ENCODE measurements at places on chromosomes 2 and 18.

- DNase-seq: no peak
Measured at GRCh38 chr2:56230156-56230555, 46.4 kb downstream of the CCDC85A start.

DNA sequence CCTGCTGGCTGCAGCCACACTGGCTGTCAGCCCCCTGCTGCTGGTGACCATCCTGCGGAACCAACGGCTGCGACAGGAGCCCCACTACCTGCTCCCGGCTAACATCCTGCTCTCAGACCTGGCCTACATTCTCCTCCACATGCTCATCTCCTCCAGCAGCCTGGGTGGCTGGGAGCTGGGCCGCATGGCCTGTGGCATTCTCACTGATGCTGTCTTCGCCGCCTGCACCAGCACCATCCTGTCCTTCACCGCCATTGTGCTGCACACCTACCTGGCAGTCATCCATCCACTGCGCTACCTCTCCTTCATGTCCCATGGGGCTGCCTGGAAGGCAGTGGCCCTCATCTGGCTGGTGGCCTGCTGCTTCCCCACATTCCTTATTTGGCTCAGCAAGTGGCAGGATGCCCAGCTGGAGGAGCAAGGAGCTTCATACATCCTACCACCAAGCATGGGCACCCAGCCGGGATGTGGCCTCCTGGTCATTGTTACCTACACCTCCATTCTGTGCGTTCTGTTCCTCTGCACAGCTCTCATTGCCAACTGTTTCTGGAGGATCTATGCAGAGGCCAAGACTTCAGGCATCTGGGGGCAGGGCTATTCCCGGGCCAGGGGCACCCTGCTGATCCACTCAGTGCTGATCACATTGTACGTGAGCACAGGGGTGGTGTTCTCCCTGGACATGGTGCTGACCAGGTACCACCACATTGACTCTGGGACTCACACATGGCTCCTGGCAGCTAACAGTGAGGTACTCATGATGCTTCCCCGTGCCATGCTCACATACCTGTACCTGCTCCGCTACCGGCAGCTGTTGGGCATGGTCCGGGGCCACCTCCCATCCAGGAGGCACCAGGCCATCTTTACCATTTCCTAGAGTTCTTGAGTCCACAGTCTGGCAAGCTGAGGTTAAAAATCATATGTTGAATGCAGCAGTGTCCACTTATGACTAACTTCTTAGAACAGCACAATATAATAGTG, 741 bp downstream of the GPR148 start:
- peak; percentile 86 for DNase-seq

DNA sequence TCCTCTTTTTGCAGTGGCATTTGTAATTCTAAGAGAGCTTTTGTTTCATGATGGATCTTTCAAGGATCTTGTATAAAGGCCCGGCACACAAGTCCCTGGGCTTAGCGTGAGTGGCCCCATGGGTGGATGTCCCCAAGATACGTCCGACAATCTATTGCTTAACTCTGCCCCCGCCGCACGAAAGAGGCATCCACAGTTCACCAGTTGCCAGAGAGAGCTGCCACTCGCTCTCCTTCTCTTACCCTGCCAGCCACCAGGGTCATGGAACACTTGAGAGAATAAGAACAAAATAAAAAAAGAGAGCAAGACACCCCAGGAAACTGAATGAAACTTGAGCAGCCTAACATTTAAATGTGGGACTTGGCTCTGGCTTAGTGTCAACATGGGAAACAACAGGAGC, 92.3 kb downstream of the CTAGE1 start:
- DNase-seq: no peak

- DNase-seq: no peak
Measured at GRCh38 chr18:24958001-24958400, 394.0 kb downstream of the ZNF521 start.

GRCh38 chr2:16014041-16014787, 73.9 kb downstream of the MYCN start:
- DNase-seq: no peak

- DNase-seq: no peak
Measured at GRCh38 chr2:173436088-173436487, 81.4 kb downstream of the CDCA7 start.

GRCh38 chr2:150470435-150470834, 17.0 kb downstream of the RND3 start:
- DNase-seq: no peak

DNA sequence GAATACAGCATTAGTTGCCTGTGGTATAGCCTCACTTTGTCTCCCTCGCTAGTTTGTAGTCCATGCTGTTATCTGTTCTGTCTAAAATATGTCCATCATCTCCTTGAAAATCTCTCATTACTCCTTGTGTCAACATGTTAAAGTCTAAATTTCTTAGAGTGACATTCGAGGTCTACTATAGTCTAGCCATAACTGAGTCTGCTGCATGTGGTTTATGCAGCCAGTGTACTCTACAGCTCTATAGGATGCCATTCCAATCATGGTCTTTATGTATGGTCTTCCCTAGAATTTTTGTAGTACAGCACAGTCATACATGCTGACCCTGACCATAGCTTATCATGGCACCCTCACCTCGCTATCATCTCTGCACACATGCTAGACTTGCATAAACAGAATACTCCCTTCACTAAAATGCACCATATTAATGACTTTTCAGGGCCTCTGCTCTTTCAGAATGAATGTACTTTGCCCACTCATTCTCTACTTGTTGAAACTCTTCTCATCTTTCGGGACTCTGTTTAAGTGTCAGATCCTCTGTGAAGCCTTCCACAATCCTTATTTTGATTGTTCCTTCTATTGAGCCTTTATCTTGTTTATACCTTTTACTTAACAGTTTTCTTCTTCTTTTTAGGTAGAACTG, 12.8 kb downstream of the TANK start:
- DNase-seq: no peak

DNA sequence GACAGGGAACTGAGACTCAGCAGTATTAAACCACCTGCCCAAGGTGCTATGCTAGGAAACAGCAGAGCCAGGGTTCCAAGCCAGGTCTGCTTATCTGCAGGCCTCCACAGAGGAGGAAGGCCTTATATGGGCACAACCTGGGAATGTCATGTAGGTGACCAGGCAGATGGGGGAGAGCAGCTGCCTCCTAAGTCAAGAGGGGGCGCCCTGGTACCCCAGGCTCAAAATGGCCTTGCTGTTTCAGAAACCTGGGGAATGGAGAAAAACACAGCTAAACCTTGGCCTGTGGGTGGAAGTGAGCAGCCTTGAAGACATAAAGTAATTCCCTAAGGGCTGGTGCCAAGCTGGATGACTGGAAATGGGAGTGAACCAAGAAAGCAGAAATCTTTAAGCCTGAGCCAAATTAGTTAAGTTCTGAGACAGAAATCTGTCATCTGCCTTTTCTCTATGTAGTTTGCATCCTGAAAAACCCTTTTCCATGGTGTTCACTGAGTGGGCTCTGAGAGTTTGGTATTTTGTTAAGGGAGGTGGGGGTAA, 79.1 kb downstream of the MAPK4 start:
- peak; percentile 72 for DNase-seq

GRCh38 chr18:54278615-54279014, 9.3 kb downstream of the POLI start:
- DNase-seq: no peak

DNA sequence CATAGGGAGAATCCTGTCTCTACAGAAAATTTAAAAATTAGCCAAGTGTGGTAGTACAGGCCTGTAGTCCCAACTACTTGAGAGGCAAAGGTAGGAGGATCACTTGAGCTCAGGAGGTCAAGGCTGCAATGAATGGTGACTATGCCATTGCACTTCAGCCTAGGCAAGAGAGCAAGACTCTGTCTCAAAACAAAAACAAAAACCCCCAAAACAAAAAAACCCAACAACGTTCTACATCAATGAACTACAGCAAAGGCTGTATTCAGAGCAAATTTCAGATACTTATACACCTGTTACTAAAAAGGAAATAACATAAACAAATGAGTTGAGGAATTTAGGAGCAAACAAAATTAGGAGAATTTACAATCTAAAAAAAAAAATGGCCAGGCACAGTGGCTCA, 22.6 kb downstream of the YES1 start:
- no peak for DNase-seq

DNA sequence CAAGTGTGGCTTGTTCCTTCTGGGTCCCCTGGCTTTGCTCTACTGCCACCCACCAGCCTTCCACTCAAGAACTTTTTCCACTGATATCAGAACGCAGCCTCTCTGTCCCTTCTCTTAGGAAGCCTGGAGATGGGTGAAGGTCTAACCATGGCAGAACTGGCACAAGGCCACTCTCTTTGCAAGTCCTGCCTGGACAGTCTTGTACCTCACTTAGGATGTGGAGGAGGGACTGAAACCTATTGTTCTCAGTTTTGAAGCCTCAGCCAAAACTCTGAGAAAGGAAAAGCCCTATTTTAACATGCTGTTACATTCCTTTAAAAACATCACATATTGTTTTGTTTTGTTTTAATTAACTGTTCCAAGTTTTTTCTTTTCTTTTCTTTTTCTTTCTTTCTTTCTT, 58.9 kb upstream of the NCOA1 start:
- DNase-seq: no peak

GRCh38 chr2:84443477-84443876, 15.6 kb downstream of the SUCLG1 start:
- no peak for DNase-seq

GRCh38 chr2:226174390-226174789, 625.2 kb downstream of the IRS1 start:
- no peak for DNase-seq

DNA sequence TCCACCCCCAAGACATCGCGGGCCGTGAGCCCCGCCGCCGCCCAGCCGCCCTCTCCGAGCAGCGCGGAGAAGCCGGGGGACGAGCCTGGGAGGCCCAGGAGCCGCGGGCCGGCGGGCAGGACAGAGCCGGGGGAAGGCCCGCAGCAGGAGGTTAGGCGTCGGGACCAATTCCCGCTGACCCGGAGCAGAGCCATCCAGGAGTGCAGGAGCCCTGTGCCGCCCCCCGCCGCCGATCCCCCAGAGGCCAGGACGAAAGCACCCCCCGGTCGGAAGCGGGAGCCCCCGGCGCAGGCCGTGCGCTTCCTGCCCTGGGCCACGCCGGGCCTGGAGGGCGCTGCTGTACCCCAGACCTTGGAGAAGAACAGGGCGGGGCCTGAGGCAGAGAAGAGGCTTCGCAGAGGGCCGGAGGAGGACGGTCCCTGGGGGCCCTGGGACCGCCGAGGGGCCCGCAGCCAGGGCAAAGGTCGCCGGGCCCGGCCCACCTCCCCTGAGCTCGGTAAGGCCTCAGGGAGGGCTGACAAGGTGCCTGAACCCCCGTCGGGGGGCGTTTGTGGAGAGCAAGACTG, 14.2 kb downstream of the SPEG start:
- no peak for DNase-seq

DNA sequence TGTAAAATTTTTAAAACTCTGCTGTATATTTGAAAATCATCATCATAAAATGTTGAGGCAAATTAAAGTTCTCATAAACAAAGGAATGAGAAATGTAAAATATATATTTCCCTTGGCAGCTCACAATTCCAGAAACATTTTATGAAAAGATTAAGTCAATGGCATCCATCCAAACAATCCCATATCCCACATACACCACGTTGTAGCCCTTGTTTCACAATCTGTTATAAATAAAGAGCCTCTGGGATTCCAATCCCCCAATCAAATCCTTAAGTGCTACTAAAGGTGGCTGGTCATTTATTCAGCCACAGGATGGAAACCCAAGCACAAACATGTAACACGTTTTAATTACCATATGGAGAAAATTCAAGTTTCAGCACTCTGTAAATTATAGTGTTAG, 51.7 kb downstream of the GFPT1 start:
- DNase-seq: no peak

DNA sequence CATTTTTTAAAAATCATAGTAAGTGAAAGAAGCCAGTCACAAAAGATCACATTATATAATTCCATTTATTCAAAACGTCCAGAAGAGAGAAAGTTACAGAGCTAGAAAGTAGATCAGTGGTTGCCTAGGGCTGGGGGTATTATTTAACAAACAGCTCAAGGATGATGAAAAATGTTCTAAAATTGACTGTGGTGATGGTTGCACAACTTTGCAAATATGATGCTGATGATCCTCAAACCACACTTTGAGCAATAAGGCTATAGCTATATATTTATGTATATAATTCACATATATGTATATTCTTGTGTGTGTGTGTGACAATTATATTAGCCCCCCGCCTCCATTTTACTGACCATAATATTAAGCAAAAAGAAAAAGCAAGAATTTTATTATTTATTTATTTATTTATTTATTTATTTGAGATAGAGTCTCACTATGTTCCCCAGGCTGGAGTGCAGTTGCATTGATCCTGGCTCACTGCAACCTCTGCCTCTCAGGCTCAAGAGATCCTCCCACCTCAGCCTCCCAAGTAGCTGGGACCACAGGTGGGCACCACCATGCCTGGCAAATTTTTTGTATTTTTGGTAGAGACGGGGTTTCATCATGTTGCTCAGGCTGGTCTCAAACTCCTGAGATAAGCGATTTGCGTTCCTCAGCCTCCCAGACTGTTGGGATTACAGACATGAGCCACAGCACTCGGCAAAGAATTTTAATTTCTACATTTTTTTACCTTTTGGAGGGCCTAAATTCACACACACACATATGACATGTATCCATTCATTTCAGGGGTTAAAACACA, 1.9 kb downstream of the WDR12 start:
- no peak for DNase-seq

- DNase-seq: no peak
Measured at GRCh38 chr2:15950088-15950952, 10.0 kb downstream of the MYCN start.

DNA sequence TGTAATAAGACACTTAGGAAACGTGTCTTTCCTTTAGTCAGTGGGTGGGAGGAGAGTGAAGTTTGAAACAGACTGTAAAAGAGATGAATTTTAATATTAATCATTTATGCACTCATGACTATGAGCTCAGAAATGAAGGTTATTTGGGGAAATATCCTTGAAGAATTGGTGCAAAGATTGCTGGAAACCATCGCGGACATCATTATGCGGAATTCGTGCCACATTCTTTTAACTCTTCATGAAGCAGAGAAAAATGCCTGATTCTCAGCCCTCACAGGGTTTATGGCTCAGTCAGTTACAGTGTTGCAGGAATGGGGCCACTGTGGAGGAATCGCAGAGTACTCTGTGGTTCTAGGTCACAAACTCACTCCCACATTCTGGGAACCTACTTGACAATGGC, 109.7 kb downstream of the RGPD3 start:
- DNase-seq: no peak

DNA sequence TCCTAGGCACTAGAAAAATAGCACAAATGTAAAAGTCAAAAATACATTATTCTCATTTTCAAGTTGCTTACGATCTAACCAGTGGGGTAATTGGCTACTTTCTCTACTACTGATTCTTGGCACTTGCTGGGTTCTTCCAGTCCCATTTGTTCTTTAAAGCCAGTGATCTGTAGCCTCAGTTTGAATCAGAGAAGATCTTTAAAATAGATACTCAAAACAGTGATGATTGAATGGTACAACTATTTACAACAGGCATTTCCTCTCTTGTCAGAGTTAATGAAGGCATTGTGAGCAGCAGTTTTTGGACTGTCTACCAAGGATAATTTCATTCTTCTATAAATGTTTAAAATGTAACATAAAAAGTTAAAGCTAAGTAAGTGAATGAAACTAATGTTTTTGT, 128.3 kb upstream of the FSIP2 start:
- no peak for DNase-seq

Data from cerebellar cortex (tissue), 1 donor.